B cell (primary cell): ENCODE measurements at places on chromosomes 13 and 19.

DNA sequence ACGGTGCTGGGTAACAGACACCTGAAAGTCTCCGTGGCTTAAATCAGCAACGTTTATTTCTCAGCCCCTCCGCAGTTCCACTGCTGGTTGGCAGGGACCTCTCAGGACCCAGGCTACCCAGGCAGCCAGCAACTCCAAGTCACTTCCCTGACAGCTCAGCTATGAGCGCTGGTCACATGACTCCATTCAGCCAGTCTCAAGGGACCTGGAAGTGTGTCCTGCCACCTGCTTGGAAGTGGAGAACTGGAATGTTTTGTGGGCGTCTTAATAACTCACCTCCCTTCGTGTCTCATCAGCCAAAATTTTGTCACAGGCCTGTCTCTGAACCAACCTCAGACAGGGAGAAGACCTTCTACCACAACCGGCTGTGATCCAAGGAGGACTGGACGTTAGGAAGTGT lies 72.8 kb downstream of the DPF1 start:
- no peaks in the 10 kb centered on the region for H3K27me3 ChIP-seq
- H3K4me3 ChIP-seq: no peak overlapping the region
- H3K4me1 ChIP-seq: no peaks in the 10 kb centered on the region
- DNase-seq: no peak
- peaks cover 13% of the 10 kb centered on the region for H3K36me3 ChIP-seq

GRCh38 chr13:98983182-98983581 lies 5.3 kb upstream of the DOCK9 start:
- no peaks in the 10 kb centered on the region for H3K36me3 ChIP-seq
- no peak for DNase-seq
- H3K27ac ChIP-seq: no peak overlapping the region

- no peak overlapping the region for H3K27ac ChIP-seq
- H3K36me3 ChIP-seq: peaks cover 6% of the 10 kb centered on the region
- H3K4me1 ChIP-seq: no peaks in the 10 kb centered on the region
- no peak overlapping the region for H3K4me3 ChIP-seq
Observed at GRCh38 chr13:30234619-30235162, 72.7 kb downstream of the KATNAL1 start.

GRCh38 chr19:33477781-33478180 lies 43.8 kb downstream of the PEPD start:
- H3K36me3 ChIP-seq: no peaks in the 10 kb centered on the region
- DNase-seq: no peak
- no peaks in the 10 kb centered on the region for H3K27me3 ChIP-seq
- no peak overlapping the region for H3K4me3 ChIP-seq
